ENCODE measurements at places on chromosomes 7 and 10.

GRCh38 chr7:25952261-25953057, 199.5 kb upstream of the NFE2L3 start:
- no peak for DNase-seq

- no peak for DNase-seq
Observed at GRCh38 chr10:122163174-122164022, 107.7 kb upstream of the BTBD16 start.

DNA sequence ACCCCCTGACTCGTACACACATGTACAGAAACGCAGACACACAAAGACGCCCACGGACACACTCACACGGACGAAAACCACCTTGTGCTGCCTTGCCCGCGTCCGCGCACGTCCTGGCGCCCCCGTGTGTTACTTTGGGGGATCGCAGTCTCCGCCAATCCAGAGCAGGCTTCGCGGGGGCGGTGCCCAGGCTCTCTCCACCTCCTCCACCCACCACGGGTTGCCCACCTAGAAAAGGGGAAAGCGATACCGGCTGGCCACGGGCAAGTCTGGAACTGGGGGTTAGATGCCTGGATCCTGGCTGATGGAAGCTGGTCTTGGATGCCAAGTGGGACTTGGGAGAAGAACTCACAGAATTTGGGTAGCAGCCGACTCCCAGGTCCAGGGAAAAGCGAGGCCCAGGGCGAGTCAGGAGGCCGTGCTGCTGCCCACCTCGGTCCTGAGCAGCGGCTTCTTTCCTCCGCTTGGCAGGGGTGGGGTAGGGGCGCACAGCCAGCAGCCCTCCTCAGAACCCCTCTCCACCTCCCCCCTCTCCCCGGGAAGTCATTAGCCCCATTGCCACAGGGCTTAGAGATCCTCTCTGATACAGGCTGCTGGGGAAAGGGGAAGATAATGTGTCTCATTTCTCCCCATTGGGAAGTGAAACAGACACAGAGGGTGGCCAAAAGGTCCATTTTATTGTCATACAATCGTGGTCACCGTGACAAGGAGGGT, 4.6 kb upstream of the VGF start:
- DNase-seq = no peak

DNA sequence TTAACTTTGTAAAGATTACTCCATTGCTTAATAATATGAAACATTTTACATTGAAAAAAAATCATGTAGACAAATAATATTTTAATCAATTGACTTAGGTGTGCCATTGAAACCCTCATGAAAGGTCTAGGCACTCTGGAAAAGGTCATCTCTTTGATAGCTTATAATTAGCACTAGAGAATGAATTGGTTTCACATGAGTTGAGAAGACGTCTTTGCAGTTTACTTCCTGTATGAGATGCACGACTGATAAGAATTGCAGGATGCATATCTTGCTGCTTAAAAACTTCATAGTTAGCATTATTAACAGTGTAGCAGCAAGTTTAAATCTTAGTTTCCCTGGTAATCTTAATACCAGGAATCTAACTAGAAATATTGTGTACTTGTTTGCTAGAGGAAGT, 614.2 kb upstream of the COBL start:
- no peak for DNase-seq

GRCh38 chr7:147485660-147486210, 1104.8 kb upstream of the C7orf33 start:
- no peak for DNase-seq

DNA sequence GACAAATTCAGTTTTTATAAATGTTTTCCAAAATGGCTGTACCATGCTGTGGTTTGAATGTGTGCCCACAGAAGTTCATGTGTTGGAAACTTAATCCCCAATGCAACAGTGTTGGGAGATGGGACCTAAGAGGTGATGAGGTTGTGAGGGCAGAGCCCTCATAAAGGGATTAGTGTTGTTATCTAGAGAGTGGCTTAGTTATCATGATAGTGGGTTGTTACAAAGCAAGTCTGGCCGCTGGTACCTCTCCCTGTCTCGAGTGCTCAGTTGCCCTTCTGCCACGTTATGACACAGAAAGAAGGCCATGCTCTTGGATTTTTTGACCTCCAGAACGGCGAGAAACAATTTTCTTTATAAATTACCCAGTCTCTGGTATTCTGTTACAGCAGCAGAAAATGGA, 119.0 kb downstream of the BTAF1 start:
- no peak for DNase-seq

DNA sequence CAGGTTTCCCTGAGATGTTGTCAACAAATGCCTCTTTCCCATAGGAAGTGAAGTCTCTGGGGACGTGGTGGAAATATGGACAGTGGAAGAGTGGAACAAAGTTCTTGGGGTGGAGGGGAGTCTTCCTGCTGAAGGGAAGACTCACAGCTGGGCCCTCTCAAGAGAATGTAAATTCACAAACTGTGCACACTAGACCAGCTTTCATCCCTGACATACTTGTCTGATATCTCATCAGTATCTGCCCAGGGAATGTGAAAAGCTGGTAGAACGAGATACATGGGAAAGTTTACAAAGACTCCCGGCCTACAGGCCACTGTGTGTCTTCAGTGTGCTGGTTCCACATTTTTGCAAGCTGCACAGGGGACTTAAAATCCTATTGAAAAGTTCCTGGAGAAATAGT, 16.7 kb upstream of the CCDC3 start:
- DNase-seq = no peak

DNA sequence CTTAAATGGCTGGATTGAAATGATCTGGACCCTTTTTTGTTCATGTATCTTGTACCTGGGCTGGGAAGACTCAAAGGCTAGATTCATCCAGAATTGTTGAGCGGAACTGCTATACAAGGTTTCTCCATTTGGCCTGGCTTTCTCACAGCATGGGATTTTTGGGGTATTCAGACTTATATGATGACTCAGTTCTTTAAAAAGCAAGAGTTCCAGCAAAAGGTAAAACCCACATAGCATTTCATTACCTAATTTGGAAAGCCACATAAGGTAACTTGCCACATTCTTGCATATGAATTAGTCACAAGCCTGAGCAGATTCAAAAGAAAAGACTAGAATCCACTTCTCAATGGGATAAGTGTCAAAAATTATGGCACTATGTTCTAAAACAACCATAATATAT, 137.4 kb downstream of the HGF start:
- no peak for DNase-seq

- no peak for DNase-seq
Observed at GRCh38 chr7:104922182-104923009, 91.6 kb upstream of the KMT2E start.

DNA sequence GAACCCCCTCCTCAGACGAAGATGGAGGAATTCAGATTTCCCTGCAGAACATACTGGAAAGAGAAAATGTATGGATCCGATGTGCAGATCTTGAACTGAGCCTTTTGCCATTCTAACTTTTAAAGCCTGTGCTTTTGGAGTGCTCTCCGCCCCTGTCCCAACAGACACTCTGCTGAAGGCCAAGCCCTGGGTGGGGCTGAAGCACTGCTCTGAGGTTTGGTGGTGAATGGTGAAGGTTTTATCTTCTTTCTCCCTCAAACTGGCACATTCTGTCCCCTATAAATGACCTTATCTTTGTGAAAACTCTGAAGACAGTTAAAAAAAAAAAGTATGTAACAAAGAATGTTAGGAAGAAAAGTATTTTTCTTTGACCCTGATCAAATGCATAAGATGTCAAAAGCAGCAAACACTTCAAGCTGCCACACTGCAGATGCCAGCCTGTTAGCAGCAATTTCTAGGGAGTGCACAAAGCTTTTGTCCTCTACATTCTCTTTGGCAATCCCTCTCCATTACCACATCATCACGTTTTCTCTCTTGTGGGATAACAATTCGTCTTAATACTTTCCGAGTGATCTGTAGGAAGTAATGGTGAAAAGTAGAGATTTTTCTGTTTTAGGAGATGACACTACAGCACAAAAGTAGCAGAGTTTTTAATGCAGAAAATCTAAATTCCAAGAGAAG, 137.3 kb upstream of the CCDC6 start:
- DNase-seq = no peak

GRCh38 chr7:36360244-36360643, 29.4 kb upstream of the ANLN start:
- DNase-seq = no peak

DNA sequence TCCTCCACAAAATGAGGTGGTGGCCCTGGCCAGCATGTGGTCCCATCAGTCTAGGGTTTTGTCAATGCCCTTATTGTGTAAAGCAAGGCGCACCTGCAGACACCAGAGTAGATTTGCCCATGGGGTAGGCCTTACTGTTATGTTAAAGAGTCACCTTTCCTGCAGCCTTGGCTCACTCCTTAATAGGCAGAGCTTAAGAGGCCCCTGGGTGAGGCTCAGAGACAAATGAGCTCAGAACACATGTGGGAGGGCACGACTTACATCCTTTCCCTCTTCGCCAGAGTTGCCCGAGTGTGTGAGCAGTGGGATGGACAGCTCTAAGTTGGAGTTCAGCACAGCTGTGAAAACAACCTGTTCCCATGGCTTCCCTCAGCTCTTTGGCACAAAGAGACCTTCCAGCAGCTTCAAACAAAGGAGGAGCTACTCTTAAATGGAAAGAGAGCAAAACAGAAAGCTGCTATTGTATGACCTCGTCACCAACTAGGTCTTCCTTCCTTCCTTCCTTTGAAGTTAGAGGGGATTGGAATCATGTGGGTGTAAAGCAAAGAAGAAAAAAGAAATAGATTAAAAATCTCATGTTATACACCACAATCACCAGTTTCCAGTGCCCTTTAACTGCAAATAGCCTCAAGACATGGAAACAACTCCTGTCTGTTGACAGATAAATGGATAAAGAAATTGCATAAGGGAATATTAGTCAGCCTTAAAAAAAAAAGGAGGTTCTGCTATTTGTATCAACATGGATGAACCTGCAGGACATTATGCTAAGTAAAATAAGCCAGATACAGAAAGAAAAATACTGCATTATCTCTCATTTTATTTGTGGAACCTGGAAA, 11.9 kb upstream of the XPNPEP1 start:
- DNase-seq = no peak

- DNase-seq = no peak
Observed at GRCh38 chr7:158266817-158267741, 320.5 kb downstream of the PTPRN2 start.

DNA sequence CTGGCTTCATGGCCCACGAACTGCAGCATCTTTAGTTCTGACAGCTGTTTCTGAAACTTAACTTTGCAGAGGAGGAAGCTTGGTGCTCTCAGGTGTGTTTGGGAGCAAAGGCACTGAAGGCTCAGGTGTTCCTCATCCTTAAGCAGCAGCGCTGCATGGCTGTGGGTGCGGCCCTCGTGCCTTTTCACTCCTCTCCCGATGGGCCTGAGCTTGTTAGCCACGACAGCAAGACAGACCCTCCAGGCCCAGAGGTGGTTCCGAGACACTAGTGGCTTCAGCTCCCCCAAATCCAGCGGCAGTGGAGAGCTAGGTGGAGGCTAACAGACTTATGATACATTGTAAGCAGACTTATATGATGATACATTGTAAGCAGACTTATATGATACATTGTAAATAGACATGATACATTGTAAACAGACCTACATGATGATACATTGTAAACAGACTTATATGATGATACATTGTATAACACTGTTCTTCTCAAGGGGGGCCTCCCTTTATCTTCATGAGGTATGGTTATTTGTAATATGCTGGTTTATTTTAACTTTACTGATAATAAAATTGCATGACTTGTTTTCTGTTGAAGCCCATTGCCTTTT, 14.1 kb downstream of the PFKP start:
- DNase-seq = no peak

DNA sequence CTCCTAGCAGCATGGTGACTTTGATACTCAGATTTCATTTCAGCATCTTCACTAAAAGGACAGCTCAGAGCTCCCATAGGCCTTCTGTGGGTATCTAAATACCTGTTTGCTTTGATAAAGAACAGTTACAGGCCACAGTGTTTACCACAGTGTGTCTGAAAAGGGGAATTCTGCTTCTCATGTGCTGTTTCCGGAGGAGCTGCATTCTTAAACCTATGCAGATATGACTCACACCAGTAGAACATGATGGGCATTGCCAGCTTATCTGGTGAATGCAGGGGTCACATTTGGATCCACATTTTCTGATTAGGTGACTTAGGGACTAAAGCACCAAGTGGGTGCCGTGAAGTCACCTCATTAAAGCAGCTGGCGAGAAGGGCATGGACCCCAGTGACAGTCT, 52.6 kb downstream of the TRRAP start:
- DNase-seq = no peak

DNA sequence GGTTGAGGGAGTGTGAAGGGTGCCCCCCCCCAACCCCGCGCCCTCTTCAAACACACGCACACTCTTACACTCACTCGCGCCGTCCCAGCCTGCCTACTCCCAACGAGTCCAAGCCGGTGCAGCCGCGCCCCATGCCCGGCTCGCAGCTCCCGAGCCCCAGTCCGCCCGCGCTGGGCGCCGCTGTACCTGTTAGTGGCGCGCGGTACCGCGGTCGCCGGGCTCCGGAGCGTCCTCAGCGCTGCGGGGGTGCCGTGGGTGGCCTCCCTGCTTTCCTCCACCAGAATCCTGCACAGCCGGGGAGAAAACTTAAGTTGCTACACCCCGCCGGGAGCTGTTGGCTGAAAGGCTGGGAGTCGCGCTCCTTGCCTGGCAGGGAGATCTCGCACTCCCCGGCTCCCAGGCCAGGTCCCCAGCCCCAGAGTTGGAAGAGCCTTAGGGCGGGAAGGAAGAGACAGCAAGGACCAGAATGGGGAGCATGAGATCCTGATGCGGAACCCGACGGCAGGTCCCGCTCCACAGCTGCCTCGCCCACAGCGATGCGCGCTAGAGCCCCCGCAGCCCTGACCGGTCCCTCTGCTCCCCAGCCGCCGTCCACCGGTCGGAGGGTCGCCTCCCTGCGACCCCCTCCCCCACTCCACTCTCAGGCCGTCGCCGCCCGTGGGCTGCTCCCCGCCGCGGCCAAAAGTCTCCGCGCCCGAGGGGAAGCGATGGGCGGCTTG, 863 bp downstream of the ST8SIA6 start:
- DNase-seq = no peak

- no peak for DNase-seq
Observed at GRCh38 chr7:1029637-1030443, 14.5 kb upstream of the GPR146 start.

- DNase-seq = no peak
Observed at GRCh38 chr10:5071411-5072198, 22.6 kb upstream of the AKR1C3 start.

DNA sequence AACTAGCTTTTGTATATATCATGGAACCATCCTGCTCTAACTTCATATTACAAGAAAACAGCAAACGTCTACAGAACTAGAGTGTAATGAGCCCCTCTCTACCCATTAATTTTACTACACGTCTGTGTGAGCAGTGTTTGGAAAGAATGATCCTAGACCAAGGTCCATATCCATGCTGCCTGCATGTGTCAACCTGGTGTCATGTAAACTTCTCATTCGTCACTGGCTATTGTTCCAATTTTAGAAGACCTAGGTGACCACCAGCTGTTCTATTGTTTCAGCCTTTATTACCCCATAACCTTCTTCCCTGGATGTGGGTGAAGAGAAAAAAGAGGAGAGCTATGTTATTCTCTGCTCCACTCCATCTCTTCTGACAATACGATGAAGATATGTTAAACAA, 77.1 kb downstream of the CREM start:
- DNase-seq = no peak

GRCh38 chr10:88119160-88119559, 255.7 kb downstream of the PTEN start:
- DNase-seq = no peak

- DNase-seq = peak; percentile 52
Observed at GRCh38 chr10:72171175-72171630, 44.6 kb upstream of the ANAPC16 start.
